Endothelial cell of umbilical vein (primary cell): ENCODE measurements at places on chromosomes 5 and 9. TPM values are rescaled to one million over a fixed set of nuclear protein-coding genes. Genes with fewer than 3 reads are reported as not detected.

DNA sequence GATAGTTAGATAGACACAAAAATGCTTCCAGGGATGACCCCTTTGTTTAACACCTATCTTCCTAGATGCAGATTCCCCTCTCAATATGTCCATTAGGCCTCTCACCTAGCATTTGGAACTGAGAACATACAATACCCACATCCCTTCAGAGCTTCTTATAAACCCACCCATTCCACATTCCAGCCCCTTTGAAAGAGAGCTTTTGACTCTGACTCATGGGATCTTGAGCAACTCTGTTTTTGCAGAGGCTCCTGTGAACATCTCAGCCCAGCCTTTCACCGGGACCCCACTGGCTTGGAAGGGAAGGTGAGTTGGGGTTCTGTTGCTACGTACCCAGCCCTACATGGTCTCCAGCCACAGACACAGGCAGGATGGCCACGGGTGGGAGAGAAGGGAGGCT, 195.5 kb downstream of the FRMD3 start:
- no peaks in the 10 kb centered on the region for H3K27me3 ChIP-seq
- H3K4me3 ChIP-seq, result no peak overlapping the region
- H3K36me3 ChIP-seq, result no peaks in the 10 kb centered on the region
- no peak for DNase-seq

DNA sequence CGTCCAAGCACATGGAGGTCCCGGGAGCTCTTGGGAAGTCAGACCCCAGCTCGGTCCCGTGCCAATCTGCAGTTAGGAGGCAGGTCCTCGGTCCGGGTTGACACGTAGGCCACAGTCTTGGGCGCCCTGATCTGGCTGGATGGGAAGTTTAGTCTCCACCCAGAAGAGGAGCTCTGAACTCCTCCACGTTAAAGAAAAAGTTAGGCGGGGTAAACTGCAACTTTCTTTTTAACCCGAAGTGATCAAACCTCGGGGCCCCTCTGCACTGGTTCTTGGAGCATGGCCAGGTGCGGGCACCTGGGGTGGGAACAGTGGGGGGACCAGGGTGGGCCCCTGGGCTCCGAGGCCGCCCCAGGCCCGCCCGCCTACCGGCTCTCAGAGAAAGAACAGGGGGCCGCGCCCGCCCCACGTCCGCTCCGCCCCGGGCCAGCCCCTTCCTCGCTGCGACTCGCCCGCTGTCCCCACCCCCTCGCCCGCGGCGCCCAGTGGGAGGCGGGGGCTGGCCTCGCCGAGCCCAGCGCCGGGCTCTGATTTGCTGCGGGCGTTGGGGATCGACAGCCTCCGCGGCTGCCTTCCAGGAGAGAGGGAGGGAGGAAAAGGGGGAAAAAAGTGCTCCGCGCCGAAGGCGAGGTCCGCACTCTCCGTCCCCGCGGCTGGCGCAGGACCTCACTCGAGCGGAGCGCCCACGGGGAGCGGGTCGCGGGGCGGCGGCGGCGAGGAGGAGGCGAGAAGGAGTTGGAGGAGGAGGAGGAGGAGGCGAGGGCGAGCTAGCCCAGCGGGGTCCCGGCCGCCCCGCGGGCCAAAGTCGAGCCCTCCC, at the start of gene COL5A1:
COL5A1 (plus strand) TSS at position 631 of the 817 bp plus-strand sequence. CDS start 385 bp downstream, outside the sequence.
- peak within 1 kb of the TSS; percentile 67 for H3K27ac ChIP-seq
- no peaks in the 10 kb centered on the region for H3K27me3 ChIP-seq
- H3K4me3 ChIP-seq, result peak within 1 kb of the TSS; percentile 83
- peaks cover 28% of the 10 kb centered on the region for H3K4me1 ChIP-seq
- H3K36me3 ChIP-seq, result no peaks in the 10 kb centered on the region

DNA sequence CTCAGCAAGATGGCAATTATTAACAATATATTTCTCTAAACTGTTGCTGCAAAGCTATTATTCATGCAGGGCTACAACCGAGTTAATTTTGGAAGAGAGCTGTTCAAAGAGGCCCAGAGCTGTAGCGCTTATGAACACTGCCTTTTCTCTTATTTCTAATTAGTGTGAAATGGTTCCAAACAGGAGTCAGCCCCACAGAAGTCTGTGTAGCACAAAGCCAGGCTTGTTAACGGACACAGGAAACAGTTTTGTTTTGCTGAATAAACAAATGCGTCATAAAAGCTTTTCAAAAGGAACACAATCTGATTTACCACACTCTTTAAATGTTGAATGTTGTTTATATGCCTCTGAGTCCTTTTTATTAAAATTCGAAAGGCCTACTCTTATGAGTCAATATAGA, 396.5 kb downstream of the ANXA1 start:
- H3K36me3 ChIP-seq, result no peaks in the 10 kb centered on the region
- no peaks in the 10 kb centered on the region for H3K4me1 ChIP-seq
- H3K4me3 ChIP-seq, result no peak overlapping the region
- no peak overlapping the region for H3K27ac ChIP-seq
- no peaks in the 10 kb centered on the region for H3K27me3 ChIP-seq

ANKDD1B gene
- 0.05 and 0.15 TPM in 2 replicates for polyA plus RNA-seq

DNA sequence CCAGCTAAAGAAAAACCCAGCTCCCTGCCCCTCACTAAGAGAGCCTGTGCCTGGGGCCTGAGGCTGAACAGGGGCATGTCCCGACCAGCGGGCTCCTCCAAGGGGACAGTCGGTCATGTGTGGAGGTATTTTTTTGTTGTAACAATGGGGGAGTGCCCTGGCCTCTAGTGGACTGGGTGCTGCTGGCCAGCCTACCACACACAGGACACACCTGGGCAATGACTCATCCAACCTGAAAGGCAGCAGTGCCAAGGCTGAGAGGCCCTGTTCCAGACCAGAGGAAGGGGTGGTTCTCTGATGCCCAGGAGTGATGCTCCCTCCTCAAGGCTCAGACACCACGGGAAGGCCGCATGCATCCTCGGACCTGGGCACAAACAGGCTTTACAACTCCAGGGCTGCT, 181.5 kb downstream of the OLFM1 start:
- no peaks in the 10 kb centered on the region for H3K36me3 ChIP-seq
- H3K4me1 ChIP-seq, result no peaks in the 10 kb centered on the region
- H3K4me3 ChIP-seq, result no peak overlapping the region
- no peak overlapping the region for H3K27ac ChIP-seq
- H3K27me3 ChIP-seq, result no peaks in the 10 kb centered on the region

GRCh38 chr5:39623291-39623865, 198.6 kb upstream of the DAB2 start:
- no peaks in the 10 kb centered on the region for H3K36me3 ChIP-seq
- DNase-seq, result no peak
- no peak overlapping the region for H3K4me3 ChIP-seq
- H3K27ac ChIP-seq, result no peak overlapping the region

PCDHB7 gene
- polyA plus RNA-seq, result 0.54 and 0.57 TPM in 2 replicates

DNA sequence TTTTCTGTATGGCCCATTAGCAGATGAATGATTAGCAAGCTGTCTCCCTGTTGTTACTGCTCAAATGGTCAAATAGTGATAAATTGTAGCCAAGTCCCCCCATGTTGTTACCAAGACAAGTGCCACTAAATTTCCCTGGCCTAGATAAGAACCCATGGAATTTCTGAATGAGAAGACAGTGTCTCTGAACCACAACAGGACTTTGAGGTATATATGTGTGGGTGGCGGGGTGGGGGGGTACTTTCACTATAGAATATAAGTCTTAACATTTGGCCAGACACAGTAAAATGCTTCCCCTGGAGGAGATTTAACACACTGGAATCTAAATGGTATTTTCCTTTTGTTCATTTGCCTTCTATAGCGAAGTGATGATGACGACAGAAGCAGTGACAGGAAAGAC, 28.7 kb downstream of the XPA start:
- no peaks in the 10 kb centered on the region for H3K27me3 ChIP-seq
- no peak overlapping the region for H3K4me3 ChIP-seq
- no peak for DNase-seq
- H3K27ac ChIP-seq, result no peak overlapping the region

DNA sequence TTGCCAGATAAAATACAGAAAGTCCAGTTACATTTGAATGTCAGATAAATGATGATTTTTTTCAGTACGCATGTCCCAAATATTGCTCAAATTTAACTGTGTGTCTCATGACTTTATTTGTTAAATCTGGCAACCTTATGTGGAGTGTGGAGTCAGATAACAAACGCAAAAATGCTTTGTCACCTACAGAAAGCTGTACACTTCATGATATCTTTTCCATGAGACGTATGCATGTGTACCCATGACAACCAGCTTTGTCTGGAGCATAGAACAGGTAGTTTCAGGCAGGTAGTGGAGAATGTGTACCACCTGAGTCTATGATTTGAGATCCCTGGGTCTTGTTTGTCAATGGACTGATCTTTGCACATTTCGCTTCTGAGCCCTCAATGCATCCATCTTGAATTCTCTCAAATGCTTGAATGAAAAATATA, 105.5 kb upstream of the CPEB4 start:
- H3K36me3 ChIP-seq, result no peaks in the 10 kb centered on the region
- DNase-seq, result no peak

LRRTM2 gene
- polyA plus RNA-seq, result 0.06 and 0.10 TPM in 2 replicates

GRCh38 chr5:59760785-59761348, 132.7 kb downstream of the PDE4D start:
- H3K4me1 ChIP-seq, result peaks cover 62% of the 10 kb centered on the region
- H3K36me3 ChIP-seq, result no peaks in the 10 kb centered on the region
- H3K27ac ChIP-seq, result peak overlapping the region; percentile 98
- H3K4me3 ChIP-seq, result peak overlapping the region; percentile 48
- H3K27me3 ChIP-seq, result no peaks in the 10 kb centered on the region

BTNL3 gene
- not detected in 2 replicates for polyA plus RNA-seq

DNA sequence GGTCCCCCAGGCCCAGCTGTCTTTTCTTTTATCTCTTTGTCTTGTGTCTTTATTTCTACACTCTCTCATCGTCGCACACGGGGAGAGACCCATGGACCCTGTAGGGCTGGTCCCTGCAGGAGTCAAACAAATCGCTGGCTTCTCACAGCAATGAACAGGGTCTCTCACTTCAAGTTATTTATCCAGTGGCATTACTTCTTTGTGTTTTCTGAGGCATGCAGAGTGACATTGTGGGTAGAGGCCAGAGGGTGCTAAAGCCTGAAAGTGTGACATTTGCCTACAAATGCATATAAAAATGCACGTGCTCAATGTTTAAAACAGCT, 127.6 kb downstream of the ST8SIA4 start:
- H3K27ac ChIP-seq, result no peak overlapping the region
- no peaks in the 10 kb centered on the region for H3K27me3 ChIP-seq
- no peak overlapping the region for H3K4me3 ChIP-seq
- DNase-seq, result no peak
- H3K4me1 ChIP-seq, result peaks cover 22% of the 10 kb centered on the region

GRCh38 chr5:173886150-173886549, 2.0 kb upstream of the CPEB4 start:
- H3K4me1 ChIP-seq, result peaks cover 26% of the 10 kb centered on the region
- no peaks in the 10 kb centered on the region for H3K27me3 ChIP-seq
- peak overlapping the region; percentile 26 for H3K27ac ChIP-seq
- no peak overlapping the region for H3K4me3 ChIP-seq

DNA sequence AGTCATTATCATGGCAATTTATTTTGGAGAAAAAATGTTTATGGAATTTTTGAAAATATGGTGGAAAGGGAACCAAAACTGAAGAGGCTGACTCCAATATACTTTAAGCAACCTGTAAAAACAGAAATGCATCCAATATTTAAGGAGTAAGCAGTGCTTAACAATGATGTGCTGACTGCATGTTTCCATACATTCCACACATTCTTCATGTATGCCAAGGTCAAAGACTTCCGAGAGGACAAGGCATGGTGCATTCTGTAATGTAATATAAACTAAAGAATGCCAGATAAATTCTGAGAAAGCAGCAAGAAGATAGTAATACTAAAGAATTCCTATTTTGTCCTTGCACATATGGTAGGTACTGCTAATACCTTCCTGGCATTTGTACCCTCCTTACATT, 2015.9 kb upstream of the CDH9 start:
- no peak overlapping the region for H3K4me3 ChIP-seq
- H3K4me1 ChIP-seq, result no peaks in the 10 kb centered on the region
- no peak for DNase-seq
- H3K27ac ChIP-seq, result no peak overlapping the region

- peak; percentile 76 for DNase-seq
- no peaks in the 10 kb centered on the region for H3K36me3 ChIP-seq
- no peak overlapping the region for H3K4me3 ChIP-seq
- peaks cover 4% of the 10 kb centered on the region for H3K27me3 ChIP-seq
- H3K27ac ChIP-seq, result no peak overlapping the region
Observed at GRCh38 chr9:74773886-74774479, 113.7 kb downstream of the TRPM6 start.

DNA sequence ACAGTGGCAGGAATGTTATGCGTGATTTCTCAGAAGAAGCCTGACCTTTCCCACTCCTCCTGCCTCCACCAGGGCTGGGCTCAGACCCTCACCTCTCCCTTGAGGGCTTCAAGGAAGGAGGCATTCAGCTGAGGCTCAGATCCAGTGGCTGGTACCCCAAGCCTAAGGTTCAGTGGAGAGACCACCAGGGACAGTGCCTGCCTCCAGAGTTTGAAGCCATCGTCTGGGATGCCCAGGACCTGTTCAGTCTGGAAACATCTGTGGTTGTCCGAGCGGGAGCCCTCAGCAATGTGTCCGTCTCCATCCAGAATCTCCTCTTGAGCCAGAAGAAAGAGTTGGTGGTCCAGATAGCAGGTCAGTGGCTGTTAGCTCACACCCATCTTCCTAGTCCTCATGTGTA, 9.9 kb downstream of the BTNL9 start:
- no peak overlapping the region for H3K27ac ChIP-seq
- H3K4me3 ChIP-seq, result no peak overlapping the region
